Epithelial cell of proximal tubule (primary cell): ENCODE measurements at places on chromosomes 11 and 22.

DNA sequence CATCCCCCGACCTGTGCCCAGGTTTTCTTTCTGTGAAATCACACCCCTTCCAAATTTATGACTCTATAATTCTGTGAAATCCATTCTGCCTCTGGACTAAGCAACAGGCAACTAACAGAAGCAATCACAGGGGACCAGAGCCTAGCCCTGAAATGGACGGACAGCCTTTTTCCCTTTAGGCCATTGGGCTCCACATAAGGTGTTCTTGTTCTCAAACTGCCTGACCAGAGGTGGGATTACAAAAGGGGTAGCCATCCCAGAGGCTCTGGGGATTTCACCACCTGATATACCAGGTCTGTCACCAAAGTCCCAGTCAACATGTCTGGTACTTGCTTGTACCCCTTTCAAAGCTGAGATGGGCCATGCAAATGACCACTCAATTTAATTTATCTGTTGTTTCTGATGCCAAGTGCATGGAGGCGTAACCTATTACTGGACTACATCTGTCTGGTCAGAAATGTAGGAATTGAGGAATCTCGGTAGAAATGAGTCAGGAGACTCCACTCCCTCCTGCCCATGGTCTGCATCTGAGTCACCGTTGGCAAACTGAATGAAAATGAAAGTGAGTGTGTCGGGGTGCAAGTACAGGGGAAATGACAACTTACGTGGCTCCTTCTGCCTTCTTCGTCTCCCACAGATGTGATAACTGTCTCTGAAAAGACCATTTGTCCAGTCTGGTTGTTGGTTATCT lies 10.2 kb downstream of the DKK3 start:
- peak; percentile 86 for DNase-seq

DNA sequence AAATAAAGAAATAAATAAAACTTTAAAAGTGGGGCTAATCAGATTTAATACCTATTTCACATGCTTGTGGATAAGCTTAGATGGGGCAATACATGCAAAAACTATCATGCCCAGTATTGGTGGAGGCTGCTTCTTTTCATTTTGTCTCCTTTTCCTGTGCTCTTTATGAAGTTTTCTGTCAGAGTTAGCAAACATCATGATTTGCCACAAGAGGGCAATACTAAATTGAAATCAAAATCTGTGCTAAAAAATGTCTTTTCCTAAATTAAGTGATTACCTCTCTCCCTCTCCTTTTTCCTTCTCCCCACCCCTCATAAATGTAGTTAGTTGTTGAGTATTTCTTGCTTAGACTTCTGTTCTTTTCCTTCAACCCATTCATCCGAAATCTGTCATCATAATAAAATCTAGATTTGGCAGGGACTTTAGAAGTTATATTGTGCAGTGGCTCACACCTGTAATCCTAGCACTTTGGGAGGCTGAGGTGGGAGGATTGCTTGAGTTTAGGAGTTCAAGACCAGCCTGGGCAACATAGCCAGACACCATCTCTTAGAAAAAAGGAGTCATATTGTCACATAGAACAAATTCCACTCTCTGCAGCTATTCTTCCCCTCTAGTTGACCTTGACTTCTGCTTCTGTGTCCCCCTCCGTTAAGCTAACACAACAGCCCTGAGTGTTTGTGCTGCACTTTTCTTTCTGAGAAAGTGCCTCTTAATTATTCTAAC lies 4.7 kb upstream of the ARHGAP42 start:
- DNase-seq = no peak

DNA sequence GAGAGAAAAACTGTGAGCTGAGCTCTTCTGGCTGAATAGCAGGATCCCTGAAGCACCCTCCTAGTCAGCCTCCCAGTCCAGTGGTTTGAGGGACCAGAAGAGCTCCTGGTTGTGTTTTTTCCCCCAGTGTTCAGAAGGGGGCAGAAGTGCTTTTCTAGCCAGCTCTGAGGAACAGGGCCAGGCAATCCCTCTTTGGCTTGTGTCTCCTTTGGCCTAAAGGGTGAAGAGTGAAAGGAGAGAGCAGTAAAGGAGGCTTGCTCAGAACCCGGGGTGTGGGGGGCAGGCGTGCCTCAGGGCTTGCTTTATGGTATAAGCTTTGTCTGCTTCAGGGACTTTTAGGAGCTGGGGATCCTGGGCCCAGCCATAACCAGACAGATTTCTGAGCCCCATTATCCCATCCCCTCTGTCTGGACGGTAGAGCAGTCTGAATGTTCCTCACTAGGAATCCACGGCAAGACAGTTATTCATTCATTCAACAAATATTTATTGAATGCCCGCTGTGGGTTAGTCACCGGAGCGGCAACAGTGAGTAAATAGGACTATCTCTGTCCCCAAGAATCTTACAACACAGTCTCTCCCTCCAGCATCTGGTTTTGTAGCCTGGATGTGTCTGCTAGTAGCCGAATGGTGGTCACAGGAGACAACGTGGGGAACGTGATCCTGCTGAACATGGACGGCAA lies 14.5 kb downstream of the ACP2 start:
- DNase-seq = no peak

DNA sequence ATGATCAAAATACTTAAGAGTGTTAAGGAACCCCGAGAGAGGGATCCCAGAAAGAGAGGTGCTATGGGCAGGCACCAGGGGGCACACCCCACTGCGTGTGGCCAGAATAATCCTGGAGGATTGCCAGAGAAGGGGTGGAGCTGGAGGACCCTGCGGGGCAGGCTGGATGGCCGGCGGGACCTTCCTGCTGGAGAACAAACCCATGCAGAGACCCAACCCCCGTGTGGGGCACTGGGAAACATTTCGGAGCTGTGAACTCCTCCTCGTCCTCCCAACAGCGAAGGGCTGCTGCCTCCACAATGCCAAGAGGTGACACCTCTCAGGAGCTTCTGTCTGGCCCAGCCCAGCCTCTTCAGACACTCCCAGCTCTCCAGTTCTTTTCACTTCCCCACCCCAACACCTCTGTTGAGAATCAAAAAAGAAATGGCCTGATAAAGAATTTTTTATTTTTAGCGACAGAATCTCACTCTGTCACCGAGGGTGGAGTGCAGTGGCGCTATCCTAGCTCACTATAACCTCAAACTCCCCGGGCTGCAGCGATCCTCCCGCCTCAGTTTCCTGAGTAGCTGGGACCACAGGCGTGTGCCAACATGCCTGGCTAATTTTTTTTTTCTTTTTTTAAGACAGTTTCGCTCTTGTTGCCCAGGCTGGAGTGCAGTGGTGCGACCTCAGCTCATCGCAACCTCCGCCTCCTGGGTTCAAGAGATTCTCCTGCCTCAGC lies 25.6 kb downstream of the RHOD start:
- DNase-seq = no peak

- DNase-seq = no peak
Measured at GRCh38 chr11:45635907-45636306, 29.5 kb downstream of the CHST1 start.

DNA sequence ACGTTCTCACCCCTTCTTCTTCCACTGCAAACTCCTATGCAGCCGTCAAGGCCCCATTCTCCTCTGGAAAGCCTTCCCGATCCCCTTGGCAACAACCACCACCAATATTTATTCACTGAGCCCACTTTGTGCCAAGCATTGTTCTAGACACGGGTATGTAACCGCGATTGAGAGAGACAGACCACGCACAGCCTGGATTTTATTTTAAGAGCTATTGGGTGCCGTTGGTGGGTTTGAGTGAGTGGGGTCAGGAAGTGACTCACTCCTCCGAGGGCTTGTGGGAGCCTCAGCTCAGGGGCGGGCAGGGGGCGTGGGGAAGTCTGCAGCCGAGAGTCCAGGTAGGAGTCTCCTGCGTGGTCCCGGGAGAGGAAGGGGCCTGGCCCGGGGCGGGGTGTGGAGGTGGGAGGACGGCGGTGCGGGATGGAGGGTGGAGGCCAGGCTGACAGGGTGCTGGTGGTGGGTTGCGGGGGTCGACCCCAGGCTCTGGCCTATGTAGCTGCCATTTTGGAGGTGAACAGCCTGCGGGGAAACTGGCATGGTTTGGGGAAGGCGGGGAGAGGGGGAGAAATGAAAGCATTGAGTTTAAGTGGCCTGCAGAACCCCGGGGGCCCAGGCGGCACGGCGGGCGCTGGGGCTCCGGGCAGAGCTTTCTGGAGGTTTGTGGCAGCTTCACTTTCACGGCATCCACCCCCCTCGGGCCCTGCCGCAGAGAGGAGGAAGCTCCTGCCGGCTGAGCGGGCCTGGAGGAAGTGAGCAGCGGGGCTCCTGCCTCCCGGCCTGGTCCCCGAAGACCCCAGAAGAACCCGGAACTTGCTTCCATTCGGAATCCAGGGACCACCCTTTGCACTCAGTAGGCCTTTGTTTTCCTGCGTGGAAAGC lies 547 bp downstream of the PARVG start:
- DNase-seq = no peak
